ENCODE measurements at places on chromosomes 3 and 15.

DNA sequence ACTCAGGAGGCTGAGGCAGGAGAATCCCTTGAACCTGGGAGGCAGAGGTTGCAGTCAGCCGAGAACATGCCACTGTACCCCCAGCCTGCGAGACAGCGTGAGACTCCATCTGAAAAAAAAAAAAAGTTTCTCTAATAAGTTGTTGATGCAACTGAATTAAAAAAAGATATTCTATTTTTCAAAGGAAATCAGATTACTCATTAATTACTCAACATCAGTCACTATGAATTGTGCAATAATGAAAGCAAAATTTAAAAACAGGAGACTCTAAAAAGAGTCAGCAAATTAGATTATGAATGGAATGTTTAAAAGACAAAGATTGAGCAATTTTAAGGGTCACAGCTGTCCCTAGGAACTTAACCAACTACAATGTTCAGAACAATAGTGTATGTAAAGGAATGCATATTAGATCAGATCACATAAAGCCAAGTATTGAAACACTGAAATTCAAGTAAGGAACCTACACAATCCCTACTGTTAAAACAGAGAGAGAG, 60.2 kb upstream of the SLC4A7 start:
- DNase-seq = no peak

DNA sequence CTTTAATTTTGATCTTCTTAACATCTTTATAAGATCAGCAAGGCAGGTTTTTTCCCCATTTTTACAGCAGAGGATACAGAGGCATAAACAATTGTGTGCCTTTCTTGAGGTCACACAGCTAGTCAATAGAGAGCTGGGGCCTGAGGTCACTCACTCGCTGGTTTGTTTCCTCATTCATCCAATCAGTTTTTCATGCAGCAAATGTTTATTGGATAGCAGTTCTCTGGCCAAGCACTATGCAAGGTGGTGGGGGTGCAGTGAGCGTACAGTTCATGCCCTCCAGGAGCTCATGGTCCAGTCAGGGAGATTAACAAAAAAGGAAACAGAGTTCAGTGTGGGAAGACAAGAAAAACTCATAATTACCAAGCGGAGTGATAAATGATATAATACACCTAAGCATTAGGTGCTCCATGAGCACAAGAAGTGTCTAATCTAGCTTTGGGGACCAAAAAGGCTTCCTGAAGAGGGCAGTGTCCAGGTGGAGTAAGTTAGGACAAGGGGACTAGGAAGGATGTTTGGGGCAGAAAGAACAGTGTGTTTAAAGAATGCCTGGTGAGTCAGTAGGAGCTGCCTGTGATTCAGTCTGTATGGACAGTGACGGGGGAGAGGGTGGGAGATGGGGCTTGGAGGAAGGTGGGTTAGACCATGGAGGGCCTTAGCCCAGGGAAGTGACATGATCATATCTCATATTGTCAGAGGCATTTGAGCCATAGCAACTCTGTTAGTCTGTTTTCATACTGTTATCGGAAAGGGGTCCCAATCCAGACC, 29.3 kb downstream of the MAP2K5 start:
- no peak for DNase-seq

- no peak for DNase-seq
Measured at GRCh38 chr3:128279601-128279880, 126.3 kb downstream of the EEFSEC start.

DNA sequence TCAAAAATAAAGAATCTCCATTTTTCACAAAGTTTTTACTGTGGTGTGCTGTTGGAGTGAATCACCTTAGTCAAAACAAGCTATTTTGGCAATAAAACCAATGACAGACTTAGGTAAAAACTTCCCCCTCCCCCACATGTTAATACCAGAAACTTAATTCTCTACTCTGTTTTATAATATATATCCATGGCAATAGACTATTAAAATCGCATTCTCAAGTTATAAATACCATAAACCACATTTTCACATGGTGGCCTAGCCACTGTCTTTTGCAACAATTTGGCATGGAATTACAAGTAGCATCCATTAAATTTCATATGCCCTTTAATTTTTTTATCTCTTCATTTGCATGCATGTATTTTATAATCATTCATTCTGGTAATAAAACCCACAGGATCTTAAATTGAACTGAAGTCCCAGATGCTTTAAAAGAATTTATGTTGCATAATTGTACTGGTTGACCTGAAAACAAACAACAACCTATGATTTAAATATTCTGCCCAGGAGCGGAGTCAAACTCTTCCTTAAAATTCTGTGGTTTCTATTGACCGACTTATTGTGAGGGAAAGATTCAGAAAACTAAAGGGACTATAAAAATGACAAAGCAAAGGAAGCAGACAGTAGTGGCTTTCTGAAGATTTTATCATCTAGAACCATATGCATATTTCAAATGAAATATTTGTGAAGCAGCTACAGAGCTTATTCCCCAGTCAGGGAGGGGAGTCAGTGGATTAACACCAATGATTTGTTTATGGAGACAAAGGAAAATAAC, 229.0 kb upstream of the TBL1XR1 start:
- no peak for DNase-seq

DNA sequence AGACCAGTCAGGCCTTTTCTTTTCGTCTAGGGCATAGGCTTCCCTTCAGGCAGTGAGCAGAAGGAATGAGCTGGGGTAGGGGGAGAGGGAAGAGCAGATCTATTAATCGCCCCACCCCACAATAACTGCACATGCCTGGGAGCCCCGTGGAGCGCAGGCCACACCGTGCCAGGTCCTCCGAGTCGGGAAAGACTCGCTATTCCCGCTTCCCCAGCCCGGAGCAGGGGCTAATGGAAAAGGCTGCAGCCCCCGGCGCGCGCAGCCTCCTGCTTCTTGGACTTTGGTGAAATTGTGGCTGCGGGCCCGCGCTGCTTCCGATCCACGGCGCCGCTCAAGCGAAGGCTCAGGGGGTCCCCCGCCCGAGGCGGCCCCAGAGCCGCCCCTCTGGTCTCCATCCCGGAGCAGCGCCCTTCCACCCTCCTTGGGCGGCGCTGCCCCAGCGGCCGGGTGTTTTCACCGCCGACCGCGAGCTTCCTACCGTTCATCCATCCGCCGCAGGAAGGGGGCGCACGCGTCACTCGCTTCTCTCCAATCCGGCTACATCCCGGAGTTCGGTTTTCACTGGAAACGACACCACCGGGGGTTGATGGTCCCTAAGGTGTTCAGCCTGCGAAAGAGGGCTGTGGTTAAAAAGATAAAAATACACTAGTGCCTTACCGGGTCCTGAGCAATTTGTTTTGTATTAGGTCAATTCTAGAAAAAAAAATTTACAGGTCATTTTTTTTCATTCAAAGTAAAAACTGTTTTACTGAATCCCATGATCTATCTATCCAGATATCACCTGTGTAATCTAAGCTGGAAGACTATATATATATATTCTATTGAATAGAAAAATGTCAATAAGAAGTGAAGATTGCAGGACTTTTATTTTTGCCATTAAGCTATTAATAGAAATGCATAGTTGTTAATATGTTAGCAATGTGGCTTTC, 4.4 kb upstream of the SYNM start:
- peak; percentile 17 for DNase-seq

- DNase-seq = no peak
Measured at GRCh38 chr15:27949089-27949488, 150.0 kb downstream of the OCA2 start.

GRCh38 chr3:56903231-56903782, 101.6 kb upstream of the ARHGEF3 start:
- no peak for DNase-seq

- DNase-seq = no peak
Measured at GRCh38 chr3:81752604-81753003, 8.8 kb downstream of the GBE1 start.

DNA sequence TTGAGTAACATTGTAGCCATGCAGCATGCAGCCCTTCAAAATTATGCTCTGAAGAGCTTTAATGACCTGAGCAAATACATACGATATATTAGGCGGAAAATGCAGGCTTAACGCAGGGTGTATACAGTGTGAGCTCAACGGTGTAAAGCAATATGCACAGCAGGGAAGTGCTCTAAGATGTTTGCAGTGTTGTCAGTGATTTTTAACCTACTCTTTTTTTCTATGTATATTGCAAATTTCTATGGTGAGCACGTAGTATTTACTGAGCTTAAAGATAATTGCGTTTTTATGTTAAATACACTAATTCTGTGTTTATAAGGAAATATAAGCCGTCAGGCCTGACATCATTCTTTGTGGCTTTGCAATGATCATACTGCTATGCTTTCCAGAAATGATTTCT, 42.1 kb downstream of the DGKG start:
- no peak for DNase-seq

GRCh38 chr3:162152636-162153035, 656.0 kb downstream of the OTOL1 start:
- no peak for DNase-seq

DNA sequence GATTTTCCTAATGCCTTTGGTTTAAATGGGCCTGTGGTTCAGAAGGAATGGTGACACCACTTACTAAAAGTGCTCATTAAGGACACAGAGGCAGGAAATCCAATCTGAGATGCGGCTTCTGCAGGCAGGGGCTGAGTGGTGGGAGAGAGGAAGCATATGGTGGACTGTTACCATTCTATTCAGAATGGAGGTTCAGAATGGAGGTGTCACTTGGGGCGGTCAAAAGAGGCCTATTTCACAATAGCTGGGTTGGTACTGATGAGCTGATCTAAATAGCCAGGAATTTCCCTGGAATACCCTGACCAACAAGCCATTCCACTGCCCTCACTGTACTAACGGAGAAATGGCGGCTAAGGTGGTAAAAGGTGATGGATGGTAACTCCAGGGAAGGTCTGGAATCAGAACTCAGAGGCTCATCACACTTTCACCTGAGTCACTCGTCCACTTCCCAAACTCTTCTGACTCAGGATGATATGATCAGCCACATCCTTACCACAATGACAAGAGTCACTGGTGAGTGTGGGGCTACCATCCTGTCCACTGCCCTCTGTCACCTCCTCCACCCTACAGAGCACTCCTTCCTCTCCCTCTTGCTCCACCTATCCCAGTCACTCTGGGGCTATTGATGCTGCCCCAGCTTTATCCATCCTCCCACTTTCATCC, 15.7 kb downstream of the RFT1 start:
- no peak for DNase-seq

DNA sequence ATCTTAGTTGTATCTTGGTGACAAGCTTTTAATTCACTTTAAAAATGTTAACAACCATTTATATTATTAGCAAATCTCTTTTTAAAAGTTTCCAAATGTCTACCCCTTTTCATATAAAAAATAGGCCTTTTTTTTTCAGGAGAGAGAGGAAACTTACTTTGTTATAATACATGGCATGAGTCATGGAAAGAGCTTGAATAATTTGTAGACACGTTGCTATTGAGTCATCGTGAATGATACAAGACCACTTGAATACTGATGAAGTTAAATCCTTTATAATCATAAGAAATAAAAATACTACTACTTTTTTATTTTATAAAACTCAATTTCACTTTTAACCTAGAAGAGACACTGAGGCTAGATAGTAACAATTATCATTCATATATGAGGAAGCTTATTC, 70.3 kb upstream of the BBX start:
- DNase-seq = no peak

DNA sequence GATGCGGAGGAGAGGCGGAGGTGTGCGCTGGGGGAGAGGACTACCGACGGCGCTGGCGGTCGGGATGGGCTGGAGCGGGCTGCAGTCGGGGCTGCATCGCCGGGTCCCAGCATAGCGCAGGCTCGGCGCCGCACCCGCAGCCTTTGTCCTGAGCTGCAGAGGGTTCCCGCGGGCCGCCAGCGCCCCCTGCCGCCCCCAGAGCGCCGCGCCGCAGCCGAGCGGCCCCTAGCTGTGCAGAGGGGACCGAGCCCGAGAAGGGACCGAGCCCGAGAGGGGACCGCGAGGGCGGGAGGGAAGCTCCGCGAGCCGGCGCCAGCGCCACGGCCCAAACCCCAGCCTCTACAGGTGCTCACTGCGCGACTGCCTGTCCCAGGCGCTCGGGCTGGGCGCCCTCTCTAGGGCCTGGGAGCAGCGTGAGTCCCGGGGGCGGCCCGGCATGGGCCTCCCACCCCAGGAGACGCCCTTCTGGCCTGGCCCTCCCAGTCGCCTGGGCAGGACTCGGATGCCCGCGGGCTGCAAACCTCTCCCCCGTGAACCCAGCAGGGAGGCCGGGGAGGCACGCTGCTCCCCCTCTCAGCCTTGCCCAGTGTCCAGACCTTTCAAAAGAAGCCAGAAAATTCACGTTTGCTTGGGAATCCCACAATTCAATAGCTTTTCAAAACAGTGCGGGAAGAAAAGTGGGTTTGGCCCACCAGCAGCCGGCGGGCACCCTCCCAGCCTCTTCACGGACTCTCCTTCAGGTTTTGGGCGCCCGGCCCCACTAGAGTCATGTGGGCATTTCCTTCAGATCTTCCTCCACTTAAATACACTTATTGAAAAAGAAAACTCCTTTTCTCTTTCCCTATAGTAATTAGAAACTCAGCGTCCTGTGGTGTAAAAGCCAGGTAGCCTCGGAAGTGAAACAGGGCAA, 134.7 kb downstream of the TPRA1 start:
- no peak for DNase-seq

GRCh38 chr3:150889106-150889505, 16.1 kb downstream of the MINDY4B start:
- no peak for DNase-seq

GRCh38 chr15:96223939-96224338, 106.6 kb upstream of the NR2F2 start:
- DNase-seq = no peak

- no peak for DNase-seq
Measured at GRCh38 chr15:45551676-45552075, 29.1 kb upstream of the SLC30A4 start.

- DNase-seq = peak; percentile 78
Measured at GRCh38 chr3:195909644-195910498, 1.5 kb upstream of the TNK2 start.

DNA sequence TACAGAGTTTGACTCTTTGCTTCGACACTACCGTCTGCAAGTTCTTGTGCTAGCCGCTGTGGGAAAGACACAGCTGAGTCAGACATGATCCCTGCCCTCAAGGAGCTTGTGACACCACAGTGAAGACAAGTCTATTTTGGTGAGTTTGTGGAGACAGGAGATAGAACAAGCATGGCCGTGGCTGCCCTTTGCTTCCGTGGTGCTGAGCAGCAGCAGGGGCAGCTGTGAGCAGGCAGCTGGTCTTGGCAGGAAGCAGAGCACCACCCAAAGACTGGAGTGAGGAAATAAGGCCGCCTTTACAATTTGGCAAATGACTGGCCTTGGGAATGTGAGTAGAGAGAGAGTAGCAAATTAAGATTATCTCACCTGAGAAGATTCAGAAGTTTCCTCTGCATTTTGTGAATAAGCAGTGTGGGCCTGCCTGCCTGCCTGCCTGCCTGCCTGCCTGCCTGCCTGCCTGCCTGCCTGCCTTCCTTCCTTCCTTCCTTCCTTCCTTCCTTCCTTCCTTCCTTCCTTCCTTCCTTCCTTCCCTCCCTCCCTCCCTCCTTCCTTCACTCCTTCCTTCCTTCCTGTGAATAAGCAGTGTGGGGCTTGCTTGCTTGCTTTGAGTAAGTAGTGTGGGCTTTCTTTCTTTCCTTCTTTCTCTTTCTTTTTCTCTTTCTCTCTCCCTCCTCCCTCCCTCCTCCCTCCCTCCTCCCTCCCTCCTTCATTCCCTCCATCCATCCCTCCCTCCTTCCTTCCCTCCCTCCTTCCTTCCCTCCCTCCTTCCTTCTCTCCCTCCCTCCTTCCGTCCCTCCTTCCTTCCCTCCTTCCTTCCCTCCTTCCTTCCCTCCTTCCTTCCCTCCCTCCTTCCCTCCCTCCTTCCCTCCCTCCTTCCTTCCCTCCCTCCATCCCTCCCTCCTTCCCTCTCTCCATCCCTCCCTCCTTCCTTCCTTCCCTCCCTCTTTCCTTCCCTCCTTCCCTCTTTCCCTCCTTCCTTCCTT, 1.6 kb upstream of the GCNT3 start:
- no peak for DNase-seq

- no peak for DNase-seq
Measured at GRCh38 chr3:121956363-121956762, 62.2 kb downstream of the SLC15A2 start.

GRCh38 chr3:193357291-193357690, 21.3 kb downstream of the ATP13A5 start:
- DNase-seq = no peak
